Cardiac fibroblast (primary cell): ENCODE measurements at places on chromosomes 2 and 18.

DNA sequence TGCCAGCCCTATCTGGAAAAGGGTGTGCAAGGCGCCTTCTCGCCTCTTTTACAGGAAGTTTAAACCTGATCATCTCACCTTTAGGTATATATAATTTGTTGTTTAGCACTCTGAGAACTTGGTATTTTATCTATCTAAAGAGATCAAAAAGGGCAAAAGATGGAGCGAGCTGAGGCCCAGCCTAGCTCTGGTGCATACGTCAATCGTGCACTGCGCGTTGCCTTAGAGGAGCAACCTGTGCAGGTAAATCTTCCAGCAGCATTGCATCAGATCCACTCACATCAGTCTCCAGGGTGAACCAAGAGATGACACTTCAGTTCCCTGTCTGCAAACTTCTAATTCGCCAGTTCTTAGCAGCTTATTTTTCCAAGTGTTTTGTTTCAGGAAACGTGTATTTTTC is 15.4 kb downstream of the BCL11A start:
- DNase-seq = no peak

DNA sequence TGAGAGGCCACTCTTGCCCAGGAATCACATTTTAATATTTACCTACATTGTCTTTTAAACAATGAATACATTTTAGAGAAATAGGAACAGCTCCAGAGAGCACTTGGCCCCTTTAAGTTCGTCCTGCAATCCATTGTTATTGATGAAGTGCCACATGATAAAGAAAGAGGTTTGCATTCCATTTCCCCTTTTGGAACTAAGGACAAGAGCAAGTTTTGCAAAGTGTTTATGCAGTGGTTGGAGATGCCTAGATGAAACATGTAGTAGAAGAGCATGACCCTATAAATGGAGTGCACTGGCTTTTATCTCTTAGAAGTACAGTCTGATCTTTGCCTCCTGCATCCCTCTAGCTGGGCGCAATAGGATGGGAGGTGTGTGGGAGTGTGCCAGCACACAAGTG is 118.7 kb upstream of the CNTNAP5 start:
- no peak for DNase-seq

- no peak for DNase-seq
Observed at GRCh38 chr2:138275881-138276280, 225.7 kb upstream of the SPOPL start.

DNA sequence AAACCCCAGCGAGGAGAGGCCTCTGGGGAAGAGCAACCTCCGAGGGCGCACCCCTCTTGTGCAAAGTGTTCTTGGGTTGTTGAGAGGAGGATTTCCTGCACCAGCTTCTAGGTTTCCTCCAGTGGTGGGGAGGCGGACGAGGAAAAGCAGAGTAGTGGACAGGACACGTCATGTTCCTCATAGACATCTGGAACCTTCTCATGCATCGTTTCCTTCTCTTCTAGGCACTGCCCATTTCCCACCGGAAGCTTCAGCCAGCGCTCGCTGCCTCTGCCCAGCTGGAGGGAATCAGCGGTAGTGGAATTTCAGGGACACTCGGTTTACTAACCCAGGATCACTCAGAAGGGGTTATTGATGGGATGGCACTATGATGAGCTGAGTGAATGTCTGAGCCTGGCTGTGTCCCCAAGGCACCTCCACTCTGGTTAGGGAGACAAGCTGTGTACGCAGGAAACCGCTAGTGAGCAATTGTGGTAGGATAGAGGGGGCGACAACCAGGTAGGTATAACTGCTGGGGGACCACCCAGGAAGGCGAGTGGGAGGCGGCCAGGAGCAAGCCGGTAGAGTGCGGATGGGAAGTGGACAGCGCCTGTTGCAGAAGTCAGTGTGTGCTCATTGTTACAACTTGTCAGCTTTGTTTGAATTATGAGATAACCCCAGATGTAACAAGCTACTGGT is 960 bp upstream of the APOB start:
- DNase-seq = no peak

DNA sequence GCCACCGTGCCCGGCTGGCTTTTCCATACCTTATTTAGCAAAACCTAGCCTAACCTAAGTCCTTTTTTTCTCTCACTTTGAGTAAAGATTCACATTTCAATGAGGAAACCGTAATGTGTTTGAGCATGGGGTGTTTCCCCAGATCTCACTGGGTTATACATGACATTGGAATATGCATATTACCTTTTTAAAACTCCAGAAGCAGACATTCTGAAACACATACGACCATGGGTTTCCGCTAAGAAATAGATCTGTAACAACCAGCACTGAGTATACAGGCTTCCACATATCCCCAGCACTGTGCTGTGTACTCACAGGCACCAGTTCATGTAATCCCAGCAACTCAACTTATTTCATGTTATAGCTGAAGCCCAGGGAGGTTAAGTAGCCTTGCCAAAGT is 41.0 kb upstream of the FOSL2 start:
- no peak for DNase-seq

- DNase-seq = peak; percentile 86
Observed at GRCh38 chr18:45690975-45691815, 32.8 kb upstream of the SLC14A1 start.

- DNase-seq = no peak
Observed at GRCh38 chr2:223835701-223836532, 1.5 kb downstream of the AP1S3 start.

GRCh38 chr2:8628179-8628865 is 53.5 kb upstream of the ID2 start:
- DNase-seq = no peak

DNA sequence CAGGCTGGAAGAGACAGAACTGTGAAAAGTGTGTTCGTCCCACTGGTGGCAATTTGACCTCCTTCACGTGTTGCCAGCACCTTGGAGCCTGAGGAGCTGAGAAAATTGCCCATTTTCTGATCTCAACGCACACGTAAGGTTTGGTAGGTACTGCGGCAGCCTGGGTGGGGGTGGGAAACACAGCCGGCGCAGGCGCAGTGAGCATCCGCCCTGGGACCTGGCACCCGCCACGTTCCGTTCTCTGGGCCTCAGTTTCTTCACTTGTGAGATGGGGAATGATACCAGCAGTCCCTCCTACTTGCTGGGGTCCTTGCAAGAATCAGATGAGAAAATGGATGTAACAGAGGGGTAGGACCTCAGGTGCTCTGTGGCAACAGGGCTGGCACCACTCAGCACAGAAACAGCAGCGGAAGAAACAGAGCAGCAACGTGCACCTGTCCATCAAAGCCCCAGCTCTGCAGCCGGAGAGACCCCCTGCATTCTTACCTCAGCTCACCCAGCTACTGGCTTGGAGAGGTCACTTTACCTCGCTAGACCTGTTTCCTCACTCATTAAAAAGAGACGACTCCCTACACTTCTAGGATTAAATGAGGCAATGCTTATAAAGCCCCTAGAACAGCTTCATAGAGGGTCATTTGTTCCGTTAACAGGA is 458.0 kb upstream of the ID2 start:
- no peak for DNase-seq

DNA sequence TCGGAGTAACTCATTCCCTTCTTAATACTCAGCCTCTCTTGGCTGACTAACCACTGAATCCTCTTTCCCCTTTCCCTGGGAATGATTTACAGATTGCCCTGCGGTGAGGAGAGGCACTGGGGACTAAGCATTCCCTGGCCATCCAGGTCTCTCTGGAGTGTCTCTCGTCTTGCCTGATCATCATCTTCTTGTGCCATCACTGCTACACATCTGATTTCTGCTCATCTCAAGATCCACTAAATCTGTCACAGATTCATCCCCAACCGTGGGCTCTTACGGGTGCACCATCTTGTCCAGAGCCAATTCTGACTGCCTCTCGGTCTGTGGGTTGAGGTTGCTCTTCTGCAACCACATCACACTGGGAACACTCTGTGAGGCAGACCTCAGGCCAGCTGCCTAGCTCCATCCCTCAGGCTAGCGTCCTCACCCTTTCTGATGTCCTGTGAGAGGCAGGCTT is 12.0 kb downstream of the SFTPB start:
- no peak for DNase-seq

GRCh38 chr2:180905461-180905860 is 74.9 kb upstream of the UBE2E3 start:
- DNase-seq = no peak

DNA sequence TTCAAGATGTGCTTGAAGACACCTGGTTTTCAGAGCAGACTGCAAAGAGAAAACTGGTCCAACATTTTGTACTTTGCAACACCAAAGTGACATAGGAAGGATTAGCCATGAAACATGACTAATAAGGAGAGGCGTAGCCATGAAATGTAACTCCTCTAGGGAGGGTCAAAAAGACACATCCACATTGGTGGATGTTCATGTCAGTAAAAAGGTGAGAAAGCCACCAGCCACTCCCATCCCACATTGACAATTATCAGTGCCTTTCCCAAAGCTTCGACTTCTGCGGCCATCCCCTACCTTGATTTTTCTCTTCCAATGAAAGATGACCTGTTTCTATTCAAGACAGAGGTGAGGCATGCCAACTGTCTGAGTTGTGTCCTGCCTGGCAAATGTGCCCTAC is 223.2 kb downstream of the ALK start:
- DNase-seq = no peak

DNA sequence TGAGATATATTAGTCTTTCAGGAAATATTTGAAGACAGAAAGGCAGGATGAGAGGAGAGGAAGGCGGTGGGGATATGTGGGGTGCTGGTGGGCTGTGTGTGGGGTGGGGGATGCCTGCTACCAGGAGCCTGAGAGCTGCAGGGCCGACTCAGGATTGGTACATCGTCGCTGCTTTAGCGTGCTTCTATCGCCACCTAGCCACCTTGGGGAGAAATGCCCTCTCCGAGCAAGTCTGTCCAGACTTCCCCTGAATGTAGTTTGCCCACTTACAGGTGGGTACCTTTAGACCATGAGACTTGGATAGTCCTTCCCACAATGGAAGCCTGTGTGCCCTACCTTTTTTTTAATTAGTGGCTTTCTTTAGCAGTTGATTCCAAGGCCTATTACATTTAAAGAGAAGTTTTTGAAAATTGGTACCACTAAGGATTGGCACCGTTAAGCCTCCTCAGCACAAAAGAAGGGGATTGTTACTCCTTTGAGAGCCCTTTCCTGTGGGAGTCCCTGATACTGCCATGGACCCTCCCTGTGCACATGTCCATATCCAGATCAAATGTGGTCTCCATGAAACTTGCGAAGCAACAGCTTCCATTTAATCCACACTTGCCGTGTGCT is 114.1 kb upstream of the NDUFV2 start:
- DNase-seq = peak; percentile 73

DNA sequence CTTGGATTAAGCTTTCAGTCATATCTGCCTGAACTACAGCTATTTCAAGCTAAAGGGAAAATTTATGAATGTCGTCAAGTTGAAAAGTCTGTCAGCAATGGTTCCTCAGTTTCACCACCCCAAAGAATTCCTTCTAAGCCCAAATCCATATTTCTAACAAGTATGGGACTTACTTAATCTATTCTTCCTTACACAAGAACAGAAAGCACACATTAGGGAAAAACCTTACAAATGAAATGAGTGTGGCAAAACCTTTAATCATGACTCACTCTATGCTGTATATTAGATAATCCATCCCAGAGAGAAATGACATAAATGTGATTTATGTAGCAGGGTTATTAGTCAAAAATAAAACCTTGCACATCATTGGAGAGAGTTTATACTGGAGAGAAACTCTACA is 78.9 kb downstream of the RAB31 start:
- no peak for DNase-seq

GRCh38 chr2:36373149-36373926 is 17.8 kb downstream of the CRIM1 start:
- DNase-seq = peak; percentile 87

- DNase-seq = peak; percentile 71
Observed at GRCh38 chr2:28360718-28361293, 31.9 kb upstream of the FOSL2 start.

DNA sequence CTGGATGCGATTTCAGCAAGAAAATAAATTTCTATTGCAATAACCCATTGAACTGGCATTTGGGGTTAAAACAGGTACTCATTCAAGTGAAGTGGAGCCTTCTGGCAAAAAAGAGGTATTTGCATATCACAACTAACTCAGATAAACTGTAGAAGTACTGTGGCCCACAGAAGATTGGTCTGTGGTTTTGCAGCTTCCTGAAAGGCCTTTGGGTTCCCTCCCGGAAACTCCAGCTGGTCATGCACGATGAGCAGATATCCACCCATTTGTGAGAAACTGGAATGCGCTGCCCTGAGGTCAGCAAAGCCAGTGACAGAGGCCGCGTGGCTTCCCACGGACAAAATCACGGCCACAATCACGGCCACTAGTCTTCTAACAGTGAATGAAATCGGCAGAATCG is 106.3 kb downstream of the EPHA4 start:
- peak; percentile 25 for DNase-seq

- DNase-seq = peak; percentile 93
Observed at GRCh38 chr2:43178602-43179542, 47.5 kb downstream of the ZFP36L2 start.

DNA sequence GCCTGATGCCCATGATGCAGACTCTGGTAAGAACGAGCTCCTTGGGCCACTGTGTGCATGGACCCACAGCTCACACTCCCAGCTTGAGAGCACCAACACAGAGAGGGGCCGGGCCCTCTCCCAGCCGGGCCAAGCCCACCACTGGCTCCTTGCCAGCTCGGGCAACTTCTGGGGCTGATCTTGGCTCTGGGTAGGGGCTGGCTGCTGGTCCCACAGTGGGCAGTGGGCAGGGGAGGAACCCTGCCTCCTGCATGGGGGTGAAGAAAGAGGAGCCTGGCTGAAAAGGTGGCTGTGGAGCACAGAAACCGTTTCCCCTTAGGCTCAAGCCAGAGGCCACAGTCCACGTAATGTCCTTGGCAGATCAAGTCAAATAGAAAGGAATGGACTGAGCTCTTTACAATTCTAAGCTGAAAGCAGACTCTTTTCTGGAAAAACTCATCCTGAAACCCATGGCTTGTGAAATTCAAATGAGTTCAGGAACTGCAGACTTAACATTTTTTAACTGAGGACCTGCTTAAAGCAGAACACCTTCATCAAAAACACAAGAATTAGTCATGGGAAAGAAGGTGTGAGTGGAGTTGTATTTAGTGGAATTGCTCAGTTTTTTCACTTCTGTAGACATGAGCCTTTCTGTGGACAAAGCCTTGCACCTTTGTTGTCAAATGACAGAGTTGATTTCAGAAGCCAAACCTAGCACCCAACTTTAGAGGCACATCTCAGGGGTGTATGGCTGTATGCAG is 104.9 kb downstream of the STPG4 start:
- no peak for DNase-seq

- no peak for DNase-seq
Observed at GRCh38 chr18:31509571-31509970, 11.6 kb downstream of the DSG2 start.

GRCh38 chr2:45123521-45124191 is 114.4 kb upstream of the SIX2 start:
- no peak for DNase-seq
